ENCODE measurements at places on chromosomes 16 and 17.

GRCh38 chr17:40526668-40527067 is 25.2 kb upstream of the TNS4 start:
- DNase-seq, result no peak

- DNase-seq, result no peak
Measured at GRCh38 chr17:79420318-79421243, 190.3 kb downstream of the RBFOX3 start.

DNA sequence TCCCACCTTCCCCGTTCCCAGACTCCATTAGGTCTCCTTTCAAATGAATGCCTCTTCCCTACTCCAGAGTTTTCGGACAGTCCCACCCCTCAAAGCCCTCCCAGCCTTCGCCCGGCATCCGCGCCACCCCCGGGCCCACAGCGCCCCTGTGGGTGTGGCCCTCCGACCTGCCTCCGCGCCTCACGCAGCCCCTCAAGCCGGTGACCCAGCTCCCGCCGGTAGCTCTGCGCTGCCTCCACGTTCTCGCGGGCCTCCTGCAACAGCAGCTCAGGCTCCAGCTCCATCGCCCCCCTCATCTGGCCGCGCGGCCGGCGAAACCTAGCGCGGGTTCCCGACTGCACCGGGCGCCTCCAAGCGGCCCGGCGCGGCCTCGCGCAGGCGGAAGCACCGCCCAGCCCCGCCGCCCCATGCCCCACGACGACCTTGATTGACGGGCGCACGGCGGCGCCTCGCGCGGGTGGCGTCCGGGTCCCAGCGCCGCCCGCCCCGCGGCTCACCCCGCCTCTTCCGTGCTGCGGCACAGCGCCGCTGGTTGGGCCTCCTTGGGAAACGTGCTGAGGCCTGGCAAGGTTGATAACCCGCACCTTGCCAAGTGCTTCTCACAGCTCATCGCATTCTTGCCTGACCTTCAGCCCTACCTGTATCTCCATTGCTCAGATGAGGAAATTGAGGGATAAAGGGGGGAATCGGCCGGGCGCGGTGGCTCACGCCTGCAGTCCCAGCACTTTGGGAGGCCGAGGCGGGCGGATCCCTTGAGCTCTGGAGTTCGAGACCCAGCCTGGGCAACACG is at the start of gene CRLF3:
CRLF3 (minus strand) TSS at position 337 of the 790 bp plus-strand sequence; CDS start at position 296, 41 bp downstream.
- DNase-seq, result peak; percentile 98

DNA sequence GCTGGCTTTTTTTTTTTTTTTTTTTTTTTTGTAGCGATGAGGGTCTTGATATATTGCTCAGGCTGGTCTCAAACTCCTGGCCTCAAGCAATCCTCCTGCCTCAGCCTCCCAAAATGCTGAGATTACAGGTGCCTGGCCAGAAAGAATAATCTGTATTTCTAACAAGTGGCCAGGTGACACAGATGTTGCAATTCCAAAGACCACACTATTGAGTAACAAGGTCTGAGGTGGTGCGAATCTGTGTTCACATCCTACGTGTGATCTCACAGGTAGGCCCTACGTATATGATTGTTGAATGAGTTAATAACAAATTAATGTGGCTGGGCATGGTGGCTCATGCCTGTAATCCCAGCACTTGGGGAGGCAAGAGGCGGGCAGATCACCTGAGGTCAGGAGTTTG is 33.3 kb downstream of the OTOA start:
- no peak for DNase-seq

- no peak for DNase-seq
Measured at GRCh38 chr17:80842456-80843013, 149.1 kb upstream of the CHMP6 start.

GRCh38 chr16:2238150-2238837 is 2.0 kb downstream of the DNASE1L2 start:
- DNase-seq, result no peak

DNA sequence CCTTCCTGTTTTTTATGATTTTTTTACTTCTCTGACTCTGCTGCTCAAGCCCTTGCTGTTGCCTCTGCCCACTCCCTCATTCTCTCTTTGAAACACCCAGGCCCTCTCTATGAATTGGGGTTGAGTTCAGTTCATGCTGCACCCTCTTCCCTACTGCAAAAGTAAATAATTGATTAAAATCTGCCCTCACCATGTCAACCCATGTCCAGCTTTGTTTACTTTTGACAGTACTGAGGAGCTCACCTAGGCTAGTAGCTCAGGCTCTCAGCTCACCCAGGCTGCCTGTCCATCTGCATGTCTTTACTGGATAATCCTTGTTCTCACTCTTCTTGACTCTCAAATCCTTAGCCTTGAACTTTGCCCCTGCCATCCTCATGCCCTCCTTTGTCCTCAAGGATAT is 95.2 kb downstream of the SPACA3 start:
- no peak for DNase-seq

GRCh38 chr17:19702217-19702641 is 14.2 kb downstream of the SLC47A2 start:
- DNase-seq, result no peak

DNA sequence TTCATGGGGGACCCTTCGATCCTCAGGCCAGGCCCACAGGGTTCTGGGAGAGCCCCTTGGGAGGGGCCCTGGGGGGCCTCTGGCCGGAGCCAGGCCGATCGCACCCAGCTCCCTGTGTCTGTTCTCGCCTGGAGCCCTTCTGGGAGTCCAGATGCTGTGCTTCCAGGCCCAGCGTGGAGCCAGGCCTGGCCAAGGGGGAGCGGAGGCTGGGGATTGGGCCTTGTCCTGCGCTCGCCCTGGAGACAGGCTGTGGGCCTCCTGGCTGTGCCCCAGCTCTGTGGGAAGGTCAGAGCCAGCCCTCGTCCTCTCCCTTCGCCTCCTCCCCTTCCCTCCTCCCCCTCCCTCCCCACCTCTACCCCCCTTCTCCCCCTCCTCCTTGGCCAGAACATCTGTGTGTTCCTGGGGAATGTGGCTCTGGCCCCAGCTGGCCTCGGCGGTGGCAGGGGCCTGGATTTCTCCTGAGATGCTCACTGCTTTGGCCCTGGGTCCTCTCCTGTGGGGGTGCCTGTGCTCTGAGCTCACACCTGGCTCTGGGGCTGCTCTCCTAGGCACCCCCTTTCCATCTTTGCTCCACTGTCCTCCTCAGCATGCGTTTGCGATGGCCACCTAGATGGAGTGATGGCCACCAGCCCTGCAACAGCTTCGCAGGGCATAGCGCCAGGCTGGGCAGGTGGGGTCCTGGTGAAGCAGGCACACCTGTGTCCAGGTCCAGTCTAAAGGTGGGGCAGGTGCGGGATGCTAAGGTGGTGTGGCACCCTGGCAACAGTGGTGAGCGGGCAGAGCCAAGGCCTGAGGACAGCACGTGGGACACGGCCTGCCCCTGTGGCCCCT is 90.6 kb upstream of the CIBAR2 start:
- DNase-seq, result peak; percentile 93

DNA sequence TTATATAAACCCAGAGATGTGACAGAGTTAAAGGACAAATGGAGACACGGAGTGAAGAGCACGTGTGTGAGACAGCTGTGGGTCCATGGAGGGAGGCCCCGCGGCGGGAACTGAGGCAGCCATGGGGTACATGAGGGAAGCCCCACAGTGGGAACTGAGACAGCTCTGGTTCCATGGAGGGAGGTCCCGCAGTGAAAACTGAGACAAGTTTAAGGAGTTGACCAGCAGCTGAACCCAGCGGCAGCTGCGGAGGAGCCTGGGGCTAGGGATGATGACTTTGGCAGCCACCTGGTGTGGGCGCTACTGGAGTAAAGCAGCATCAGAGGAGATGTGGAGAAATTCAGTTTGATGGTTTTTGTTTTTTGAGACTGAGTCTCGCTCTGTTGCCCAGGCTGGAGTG is 185.1 kb downstream of the RPTOR start:
- no peak for DNase-seq

DNA sequence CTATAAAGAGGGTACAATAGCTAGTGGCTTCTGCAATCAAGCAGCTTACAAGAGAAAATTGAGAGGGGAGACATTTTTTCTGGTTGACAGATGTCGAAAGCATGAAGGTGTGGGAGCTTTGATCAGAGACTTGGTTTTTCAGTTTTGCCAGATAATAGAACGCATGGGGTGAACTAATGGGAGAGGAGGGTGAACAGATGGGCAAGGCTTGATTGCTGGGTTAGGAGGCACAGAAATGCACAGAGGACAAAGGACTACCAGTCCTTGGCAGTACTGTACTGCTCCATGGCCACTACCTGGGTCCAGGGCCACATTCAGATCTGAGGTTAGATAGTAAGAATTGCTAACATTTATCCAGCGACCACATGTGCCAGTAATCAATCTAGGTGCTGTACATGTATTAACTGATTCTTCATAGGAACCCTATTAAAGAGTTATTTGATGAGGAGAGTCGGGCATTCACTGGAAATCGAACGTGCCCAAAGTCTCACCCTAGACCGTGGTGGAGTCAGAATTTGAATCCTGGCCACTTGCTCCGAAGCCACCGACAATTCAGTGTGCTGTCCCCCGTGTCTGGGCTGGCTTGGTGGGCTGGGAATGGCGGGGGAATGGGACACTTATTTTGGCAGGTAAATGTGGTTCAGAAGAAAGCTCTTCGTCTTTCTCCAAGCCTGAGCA is 873 bp upstream of the KSR1 start:
- no peak for DNase-seq

- DNase-seq, result no peak
Measured at GRCh38 chr16:88424587-88425235, 28.4 kb upstream of the ZFPM1 start.

DNA sequence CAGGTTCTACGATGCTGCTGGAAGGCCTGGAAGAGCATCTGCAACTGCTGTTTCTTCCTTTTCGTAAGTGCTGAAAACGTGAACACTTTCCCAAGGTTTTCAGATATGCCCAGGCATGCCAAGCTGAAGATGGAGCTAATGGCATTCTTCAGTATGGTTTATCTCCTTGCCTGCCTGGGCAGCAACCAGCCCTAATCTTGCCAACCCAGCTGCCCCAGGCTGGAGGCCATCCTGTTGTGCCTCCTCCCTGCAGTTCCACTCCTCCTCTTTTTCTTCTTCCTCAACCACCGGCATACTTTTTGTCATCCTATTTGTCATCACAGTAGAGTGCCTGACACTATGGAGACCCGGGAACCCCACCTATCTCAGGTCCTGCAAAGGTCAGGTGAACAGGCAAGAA is 1849.3 kb downstream of the TP53TG3F start:
- DNase-seq, result no peak

GRCh38 chr17:42346481-42346880 is 41.8 kb downstream of the STAT3 start:
- DNase-seq, result no peak

DNA sequence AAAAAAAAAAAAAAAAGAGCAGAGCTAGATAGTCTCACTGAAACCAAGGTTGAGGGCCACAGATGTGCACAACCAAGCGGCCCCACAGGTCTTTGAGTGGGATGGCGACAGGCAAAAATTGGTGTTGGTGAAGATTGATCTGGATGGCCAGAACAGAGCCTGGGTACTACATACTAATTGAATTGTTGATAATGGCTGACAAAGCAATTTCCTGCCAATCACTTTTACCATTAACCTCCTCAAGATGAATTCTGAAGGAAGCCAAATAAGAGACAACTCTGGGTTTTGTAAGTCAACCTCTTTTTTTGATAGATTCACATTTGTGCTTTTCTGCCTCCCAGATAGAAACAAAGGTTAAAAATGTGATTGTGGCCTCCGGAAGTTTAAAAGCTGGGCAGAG is 19.4 kb upstream of the HS3ST3B1 start:
- DNase-seq, result no peak

DNA sequence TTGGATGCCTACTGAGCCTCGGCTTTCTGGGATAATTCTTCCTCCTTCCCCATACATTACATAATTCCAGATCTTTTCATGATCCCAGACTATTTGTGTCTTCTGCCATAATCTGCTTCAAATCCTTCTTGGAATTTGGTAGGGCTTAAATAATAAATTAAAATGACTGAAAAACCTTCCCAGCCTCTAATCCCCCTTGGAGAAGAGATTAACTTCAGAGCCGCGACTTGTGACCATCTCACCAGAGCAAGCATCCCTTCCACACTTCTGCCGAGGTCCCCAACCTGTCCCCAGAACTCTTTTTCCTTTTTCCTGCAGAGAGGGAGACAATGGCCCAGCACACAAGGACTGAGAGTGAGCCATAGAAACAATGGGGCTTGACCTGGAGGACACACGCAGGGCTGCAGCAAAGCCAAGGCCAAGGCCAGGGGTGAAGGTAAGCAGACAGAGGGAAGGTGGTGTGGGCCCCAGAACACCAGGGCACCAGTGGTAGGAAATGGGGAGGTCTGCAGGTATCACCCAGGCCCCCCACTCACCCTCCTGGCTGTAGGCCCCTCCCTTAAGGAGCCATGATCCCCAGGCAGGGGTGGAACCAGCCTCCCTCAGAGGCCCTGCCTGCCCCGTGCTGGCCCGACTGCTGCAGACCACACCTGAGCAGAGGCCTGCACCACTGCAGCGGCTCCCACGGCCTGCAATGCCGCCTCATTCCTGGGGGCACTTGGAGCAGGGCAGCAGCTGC is 9.6 kb upstream of the BCAR1 start:
- DNase-seq, result no peak

DNA sequence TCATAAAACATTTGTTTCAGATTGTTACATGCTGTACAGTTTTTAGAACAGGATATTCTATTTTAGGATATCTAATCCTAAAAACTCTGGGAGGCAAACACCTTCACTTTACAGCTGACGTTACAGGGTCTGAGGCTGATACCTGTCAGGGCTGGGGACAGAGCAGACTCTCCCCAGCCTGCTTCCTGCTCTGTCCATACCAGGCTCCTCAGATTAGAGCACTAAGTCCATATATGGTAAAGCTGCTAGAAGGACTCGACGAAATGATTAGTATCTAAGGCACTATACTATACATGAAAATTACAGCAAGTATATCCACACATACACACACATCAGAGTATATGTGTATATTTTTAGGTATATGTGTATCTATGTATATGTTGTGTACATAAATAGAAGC is 125.2 kb downstream of the ZFHX3 start:
- no peak for DNase-seq

DNA sequence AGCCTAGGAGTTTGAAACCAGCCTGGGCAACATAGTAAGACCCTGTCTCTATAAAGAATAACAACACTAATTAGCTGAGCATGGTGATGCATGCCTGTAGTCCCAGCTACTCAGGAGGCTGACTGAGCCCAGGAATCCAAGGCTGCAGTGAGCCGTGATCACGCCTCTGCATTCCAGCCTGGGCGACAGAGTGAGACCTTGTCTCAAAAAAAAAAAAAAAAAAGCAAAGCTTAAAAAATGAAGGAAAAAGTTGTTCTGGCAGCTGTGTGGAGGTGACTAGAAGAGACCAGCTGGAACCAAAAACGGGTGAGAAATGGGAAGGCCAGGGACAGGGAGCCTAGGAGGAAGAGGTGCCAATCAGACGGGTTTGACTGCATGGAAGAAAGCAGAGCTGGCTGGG is 4.2 kb downstream of the BCL7C start:
- no peak for DNase-seq

GRCh38 chr17:66541461-66542128 is 239.2 kb downstream of the PRKCA start:
- no peak for DNase-seq

DNA sequence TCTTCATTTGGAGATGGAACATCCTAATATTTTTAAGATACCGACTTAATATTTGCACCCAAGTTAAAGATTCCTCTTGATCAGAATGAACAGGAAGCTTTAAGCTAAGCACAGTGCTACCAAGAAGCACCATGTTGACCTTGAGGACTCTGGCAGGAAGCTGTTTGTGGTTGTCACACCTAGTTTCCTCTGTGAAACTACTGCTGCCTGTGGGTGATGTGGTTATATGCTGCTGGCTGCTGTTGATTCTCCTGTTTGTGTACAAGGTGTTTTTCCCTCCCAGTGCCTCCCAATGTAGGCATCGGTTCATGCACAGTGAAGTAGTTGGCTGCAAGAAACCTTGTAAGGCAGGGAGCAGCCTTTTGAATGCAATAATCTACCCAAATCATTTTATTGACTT is 23.4 kb downstream of the RBL2 start:
- DNase-seq, result no peak

All from AG08396 (cell line).